ENCODE measurements at places on chromosomes 16 and 17. TPM values are rescaled to one million over a fixed set of nuclear protein-coding genes. Genes with fewer than 3 reads are reported as not detected.

GRCh38 chr17:75181608-75182318 lies 996 bp downstream of the SUMO2 start:
- DNase-seq = no peak

GRCh38 chr16:68781784-68782183 lies 44.7 kb downstream of the CDH1 start:
- DNase-seq = no peak

DNA sequence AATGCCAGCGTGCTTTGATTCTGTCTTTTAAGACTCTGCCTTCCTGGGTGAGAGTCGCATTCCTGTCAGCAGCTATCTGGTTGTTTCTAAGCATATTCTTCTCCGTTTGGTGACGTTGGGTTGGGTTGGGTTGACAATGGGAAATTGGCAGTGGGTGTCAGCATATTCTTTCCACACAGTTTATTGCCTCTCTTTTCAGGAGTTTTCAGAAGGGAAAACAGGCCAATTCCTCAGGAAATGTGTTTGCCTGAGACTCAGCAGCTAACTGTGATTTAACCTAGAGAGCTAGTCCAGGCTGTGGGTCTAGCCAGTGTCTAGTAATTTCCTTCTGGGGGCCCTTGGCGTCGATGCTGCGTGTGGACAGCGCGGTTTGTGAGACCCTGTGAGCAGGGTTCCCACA lies 21.2 kb downstream of the EPN2 start:
- DNase-seq = no peak

DNA sequence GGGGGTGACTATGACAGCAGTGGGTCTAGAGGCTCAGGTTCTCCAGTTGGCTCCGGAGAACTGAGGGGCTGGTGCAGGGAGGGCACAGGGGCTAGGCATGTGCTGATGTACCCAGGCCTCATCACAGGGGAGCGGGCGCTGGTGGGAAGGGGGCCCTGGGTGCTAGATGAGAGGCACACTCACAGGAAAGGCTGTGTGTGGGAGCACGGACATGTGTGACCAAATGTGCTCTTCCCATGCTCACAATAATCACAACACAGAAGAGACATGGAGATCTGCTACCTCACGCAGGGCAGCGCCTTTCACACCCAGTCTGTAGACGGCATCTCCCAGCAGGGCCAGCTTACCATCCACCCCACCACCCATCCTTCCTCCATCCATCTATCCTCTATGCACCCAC lies 17.4 kb upstream of the RASD1 start:
- DNase-seq = no peak

GRCh38 chr16:85749771-85750145 lies 1.1 kb downstream of the C16orf74 start:
- DNase-seq = no peak

GRCh38 chr17:59779521-59779920 lies 72.1 kb downstream of the VMP1 start:
- no peak for DNase-seq

DNA sequence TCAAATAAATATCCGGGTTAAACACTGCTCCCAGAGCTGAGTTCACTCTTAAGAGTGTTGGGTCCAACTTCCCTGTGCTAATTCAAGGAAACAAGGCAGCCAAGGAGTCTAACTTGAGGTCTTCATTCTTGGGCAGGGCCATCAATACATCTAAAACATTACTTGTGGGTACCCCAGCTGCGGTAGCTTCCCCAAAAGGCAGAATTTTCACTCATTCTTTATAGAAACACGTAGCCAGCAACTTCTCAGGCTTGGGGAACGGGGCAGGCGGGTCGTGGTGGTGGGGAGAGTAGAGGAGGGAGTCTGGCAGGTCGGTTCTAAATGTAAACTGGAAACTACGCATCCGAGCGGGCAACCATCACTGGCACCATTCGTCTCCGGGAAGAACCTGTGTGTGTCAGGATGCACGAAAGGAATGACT lies 666 bp upstream of the METTL9 start:
- no peak for DNase-seq

DNA sequence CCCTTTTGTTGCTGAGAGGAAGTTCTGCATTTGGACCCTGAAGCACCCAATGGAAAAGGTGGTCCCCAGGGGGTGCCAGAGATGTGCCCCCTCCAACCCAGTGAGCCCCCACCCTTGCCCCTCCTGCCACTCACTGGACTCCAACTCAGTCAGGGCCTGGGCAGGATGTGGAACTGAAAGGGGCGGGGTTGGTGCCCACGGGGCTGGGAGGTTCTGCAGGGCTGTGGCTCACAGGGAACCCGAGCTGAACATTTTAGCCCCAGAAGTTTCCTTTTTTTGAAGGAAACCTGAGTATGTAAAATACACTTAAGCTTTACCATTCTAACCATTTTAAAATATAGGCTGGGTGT lies 15.8 kb upstream of the OGFOD3 start:
- DNase-seq = no peak

GRCh38 chr17:50865868-50866260 lies 290 bp downstream of the TOB1 start:
- DNase-seq = no peak

DNA sequence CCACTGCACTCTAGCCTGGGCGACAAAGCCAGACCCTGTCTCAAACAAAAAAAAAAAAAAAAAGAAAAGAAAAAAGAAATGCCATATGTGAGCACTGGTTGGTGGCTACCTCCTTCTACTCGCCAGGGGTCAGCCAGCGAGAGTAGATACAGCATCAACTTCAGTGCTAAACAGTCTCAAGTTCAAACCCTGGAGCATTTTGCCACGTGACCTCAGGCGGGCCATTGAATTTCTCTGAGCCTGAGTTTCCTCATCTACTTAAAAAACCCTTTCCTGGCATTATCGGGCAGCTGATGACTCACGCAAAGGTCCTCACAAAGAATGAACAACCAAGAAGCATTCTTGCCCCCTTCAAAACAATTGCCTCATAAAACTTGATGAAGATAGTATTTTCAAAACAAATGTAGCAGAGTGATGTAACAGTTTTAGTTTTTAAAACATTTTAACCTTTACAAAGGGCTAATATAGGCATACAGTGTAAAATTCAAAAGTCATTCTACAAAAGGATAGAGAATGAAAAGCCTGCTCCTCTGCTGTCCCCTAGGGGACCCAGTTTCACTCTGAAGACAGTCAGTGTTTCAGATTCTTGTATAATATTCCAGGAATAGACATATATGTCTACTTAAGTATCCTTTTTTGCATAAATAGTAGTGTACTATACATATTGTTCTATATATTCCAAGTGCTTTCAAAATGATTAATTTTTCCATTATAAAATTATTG lies 28.4 kb downstream of the DNAH2 start:
- DNase-seq = peak; percentile 52

- DNase-seq = no peak
These were observed 250.8 kb downstream of the C16orf95 start for GRCh38 chr16:87066133-87067002.

GRCh38 chr17:14123619-14124278 lies 54.4 kb downstream of the COX10 start:
- no peak for DNase-seq

GRCh38 chr17:58338454-58338840 lies 9.9 kb upstream of the TSPOAP1 start:
- DNase-seq = no peak

DNA sequence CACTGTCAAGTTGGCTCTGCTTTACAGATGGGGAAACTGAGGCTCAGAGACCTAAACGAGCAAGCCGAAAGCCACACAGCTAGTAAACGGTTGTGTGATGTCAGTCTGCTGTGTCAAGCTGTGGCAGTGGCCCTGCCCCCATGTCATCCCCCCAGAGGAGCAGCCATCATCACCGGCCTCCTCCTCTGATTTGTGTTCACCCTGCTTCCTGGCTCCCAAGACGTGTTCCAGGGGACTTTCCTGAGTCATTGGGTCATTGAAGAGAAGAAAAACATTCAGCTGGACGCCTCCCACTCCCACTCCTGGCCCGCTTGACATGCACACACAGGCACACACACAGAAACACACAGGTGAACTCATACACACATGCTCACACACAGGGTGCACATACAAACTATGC lies 54.0 kb upstream of the CIBAR2 start:
- no peak for DNase-seq

DNA sequence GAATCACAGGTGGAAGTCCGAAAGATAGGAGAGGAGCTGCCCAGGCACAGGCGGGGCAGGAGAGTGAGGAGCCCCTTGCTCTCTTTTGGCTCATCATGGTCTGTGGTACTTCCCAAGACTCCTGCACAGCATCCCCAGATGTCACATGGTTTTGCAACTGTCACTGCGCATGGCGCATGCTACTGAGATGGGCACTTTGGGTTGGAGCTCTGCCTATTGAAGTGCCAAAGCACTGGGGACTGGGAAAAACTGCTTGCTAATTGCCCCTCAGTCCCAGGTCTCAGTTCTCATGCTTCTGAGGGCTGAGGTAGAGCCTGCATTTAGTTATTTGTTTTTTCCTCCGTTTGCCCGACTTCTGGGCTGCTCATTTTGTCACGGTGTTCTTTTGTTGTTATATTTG lies 156.8 kb upstream of the CDH13 start:
- no peak for DNase-seq

- no peak for DNase-seq
These were observed 7.4 kb downstream of the GSDMA start for GRCh38 chr17:39970157-39970692.

DNA sequence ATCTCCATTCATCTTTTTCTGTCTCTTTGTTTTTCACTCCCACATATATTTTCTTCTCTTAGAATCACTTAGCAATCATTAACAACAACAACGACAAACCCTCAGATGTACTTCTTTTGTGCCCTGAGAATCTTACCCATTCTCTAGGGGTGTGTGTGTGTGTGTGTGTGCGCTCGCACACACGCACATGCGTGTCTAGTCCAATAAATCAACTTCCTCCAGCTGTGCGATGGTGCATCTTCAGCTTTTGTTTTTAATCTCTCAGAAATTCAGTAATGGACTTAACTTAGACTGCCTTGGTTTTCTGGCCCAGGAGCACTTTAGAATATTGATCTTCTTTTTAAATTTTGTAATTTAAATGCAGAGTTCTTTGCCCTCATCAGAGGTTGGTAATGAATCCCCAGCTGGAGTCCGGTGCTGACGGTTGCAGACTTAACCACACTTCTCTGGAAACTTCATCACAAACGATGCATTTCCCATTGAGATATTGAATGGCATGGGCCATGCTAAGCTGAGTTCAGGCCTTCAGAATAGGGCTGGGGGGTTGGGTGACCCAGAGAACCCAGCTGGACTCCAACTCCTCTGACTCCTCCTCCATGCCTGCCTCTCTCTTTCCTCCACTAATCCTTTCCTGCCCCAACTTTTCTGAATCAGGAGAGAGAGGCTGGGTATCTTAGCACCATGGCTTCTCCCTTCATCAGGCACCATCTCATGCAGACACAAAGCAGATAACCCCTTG lies 193.9 kb downstream of the ZNF18 start:
- no peak for DNase-seq

DNA sequence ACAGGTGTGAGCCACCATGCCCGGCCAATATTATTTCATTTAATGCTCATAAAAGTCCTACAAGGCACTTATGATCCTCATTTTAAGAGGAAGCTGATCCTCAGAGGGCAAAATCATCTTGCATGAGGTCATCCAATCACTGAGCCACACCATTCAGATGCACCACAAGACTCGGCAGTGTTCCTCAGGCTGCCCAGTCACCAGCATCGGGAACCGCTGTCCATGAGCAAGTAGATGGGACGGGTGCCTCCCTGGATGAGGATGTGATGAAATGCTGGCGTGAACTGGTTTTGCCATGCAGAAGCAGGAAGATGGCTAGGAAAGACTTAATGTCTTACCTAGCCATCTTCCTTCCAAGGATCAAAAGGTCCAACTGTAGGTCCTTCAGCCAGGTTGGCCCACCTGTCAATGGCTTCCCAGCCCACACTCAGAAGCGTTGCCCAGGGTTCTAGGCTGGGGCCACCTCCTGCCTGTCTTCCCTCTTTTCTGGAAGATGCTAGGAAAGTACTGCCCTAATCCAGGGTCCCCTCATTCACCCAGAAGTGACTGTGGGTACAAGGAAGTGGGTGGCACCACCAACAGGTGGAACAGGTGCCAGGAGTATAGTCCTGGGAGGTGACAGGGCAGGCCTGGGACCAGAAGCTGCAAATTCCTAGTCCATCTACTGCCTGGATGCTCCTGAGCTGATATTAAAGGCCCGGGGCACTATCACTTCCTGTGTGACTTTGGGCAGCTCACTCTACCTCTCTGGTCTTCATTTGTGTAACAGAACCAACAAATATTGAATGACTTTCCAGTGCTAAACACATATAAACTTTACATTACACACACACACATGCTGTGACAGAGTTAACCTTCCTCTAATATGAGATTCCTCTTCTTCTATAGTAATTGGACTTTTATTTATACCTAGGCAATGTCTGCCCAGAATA lies 32.2 kb upstream of the CRYBA1 start:
- DNase-seq = no peak

DNA sequence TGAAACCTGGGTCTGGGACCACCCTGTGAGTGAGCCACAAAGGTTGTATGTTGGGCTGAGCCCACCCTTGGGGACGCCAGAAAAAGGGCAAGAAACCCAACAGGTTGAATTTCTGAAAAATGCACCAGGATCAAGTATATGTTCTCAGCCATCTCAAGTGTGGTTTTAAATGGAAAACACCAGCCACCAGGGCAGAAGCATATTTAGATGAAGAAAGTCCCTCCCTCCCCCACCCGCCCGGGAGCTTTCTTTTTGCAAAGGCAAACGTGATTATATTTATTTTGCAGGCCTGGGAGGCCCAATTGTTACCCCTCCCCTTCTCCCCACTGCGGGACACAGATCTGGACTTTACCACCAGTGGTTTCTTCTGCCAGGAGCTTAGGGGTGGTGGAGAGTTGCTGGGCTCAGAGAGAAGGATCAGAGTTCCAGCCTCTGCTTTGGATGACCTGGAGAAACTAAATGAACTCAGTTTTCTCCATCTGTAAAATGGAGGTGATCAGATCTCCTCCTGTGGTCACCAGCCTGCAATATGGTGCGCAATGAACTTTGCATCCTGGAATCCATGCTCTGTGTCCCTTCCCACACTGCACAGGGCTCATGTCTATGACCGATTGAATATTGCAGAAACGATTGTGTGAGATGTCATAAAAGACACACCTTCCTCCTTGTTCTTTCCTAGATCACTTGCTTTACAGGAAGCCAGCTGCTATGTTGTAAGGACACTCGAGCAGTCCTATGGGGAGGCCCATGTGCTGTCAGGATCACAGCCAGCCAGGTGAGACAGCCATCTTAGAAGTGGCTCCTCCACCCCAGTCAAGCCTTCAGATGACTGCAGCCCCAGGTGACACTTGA lies 21.0 kb upstream of the NGFR start:
- no peak for DNase-seq

DNA sequence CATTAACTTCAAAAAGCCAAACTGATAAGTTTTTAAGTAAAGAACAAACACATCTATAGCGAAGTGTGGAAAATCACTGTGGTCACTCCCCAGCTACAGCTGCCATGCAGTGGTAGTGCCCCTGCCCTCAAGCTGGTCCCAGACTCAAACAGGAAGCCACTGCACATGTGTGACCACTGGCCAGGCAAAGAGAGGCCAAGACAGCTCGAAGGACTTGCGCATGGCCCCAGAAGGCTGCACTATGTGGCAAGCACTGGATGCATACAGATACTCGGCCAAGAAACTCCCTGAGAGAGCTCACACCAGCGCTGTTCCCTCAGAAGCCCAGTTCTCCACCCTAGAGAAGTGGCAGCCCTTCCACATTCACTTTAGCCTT lies 82.4 kb downstream of the ANKRD11 start:
- DNase-seq = no peak

GRCh38 chr16:24535827-24536226 lies 3.5 kb upstream of the RBBP6 start:
- no peak for DNase-seq

TMC7 gene
- polyA plus RNA-seq = 0.40 TPM

SGCA gene
- 0.09 TPM for polyA plus RNA-seq

RRAD gene
- 1.8 TPM for polyA plus RNA-seq

G6PC1 gene
- not detected for polyA plus RNA-seq

CRHR1 gene
- polyA plus RNA-seq = not detected

CACNA1H gene
- 0.37 TPM for polyA plus RNA-seq

OR1F1 gene
- 0.64 TPM for polyA plus RNA-seq

ZNF207 gene
- polyA plus RNA-seq = 165 TPM

OTOA gene
- polyA plus RNA-seq = 0.04 TPM
